ENCODE measurements at places on chromosomes 6 and 20.

- no peak for DNase-seq
These were observed 47.4 kb downstream of the PDE10A start for GRCh38 chr6:165615636-165616035.

GRCh38 chr20:23034721-23035671 is at the start of gene SSTR4:
Gene SSTR4, plus strand, starts transcription at chr20:23035312. Its CDS starts 172 bp downstream, at chr20:23035484.
- DNase-seq: peak; percentile 63

GRCh38 chr6:71349976-71350615 is 61.5 kb downstream of the OGFRL1 start:
- DNase-seq: no peak

DNA sequence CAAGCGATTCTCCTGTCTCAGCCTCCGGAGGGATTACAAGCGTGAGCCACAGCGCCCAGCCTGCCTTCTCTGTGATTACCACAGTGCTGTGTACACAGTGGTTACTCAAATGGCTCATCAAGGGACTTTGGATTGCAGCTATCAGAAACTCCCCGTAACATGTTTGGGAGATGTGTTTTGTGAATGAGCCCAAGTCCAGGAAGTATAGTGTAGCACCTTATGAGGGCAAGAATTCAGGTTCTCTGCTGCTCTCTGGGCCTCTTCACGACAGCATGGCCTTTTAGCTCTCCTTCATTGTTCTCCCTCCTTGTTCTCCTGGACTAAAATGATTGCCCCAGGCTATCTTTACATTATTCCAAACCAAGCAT is 34.1 kb upstream of the RPL7L1 start:
- no peak for DNase-seq

GRCh38 chr6:52307900-52308372 is 23.4 kb upstream of the MCM3 start:
- no peak for DNase-seq

- peak; percentile 83 for DNase-seq
These were observed at the start of gene TTBK1 for GRCh38 chr6:43242908-43243663. Gene TTBK1, plus strand, starts transcription at chr6:43243481. Its CDS starts 3,180 bp downstream, at chr6:43246661.

DNA sequence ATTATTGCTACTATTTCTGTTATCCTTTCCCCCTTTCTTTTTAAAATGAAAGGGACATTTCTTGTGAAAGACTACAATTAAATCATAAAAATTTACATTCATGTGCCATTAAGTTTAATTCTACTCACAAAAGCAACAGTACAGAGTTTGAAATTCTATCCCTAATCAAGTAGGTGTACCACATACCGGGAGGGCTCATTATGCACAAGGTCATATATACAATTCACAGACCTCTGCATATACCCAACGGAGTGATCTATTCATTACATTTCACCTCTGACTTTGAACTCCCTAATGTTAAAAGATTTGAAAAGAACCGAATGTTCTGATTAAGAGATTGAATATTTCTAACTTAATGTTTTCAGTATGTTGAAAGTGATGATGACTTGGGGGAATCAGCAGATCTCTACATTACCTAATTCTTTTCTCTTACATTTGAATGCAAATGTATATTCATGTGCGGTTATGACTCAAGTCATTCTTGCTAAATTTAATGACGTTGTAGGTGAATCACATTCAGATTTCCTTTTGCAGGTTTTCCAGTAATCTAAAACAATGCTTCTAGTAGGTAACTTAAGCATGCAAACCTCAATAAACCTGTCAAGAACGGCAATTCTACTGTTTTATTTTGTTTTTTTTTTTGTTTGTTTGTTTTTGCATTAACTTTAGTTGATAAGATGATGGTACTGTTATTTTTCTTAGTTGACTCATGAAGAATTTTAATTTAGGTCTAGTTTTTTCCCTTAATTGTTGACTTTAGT is 7.3 kb downstream of the EYA4 start:
- no peak for DNase-seq

DNA sequence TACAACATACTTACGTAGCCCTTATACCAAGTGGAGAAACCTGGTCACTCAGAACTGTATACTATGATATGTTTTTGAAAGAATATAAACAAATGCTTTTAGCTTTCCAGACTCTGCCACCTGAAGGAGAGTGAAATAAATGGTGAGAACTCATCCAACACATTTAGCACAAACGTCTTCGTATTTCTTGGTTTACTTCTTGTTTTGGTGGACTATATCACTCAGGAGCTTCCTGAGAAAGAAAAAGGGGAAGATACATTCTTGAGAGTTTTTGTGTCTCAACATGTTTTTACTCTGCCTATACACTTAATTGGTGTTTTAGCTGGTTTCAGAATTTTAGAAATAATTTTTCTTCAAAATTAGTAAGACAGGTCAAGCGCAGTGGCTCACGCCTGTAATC is 19.4 kb upstream of the CTAGE9 start:
- no peak for DNase-seq

DNA sequence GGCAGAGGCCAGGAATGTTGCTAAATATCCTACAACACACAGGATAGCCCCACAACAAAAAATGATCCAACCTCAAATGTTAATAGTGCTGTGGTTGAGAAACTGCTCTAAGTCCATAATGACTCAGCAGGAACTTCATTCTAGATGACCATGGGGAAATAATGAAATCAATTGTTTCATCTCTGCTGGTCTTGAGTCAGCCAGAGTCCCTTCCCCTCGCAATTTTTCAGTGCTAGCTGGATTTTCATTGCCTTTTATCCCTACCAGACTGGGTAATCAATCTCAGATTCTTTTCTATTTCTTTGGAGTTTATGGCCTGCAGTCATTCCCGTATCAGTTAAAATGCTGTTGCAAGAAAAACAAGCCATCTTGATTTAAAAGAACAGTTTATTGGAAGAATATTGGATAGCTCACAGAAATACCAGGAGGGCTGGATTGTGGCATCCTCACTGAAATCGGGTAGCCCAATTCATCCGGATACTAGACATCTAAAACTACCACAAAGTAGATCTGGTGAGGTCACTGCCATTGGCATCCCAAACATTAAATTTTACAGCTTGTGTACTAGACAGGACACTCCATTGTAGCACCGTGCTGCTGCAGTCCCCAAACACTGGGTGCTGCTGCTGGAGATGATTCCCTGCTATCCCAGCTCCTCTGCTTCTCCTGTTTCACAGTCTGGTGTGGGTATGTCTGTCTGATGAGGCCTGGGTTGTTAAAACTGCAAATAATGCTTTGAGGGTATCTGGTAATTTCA is 30.3 kb upstream of the POPDC3 start:
- DNase-seq: no peak

GRCh38 chr20:3658716-3659491 is 4.3 kb downstream of the GFRA4 start:
- no peak for DNase-seq

GRCh38 chr6:166591026-166591425 is 4.5 kb upstream of the RAMACL start:
- no peak for DNase-seq

- no peak for DNase-seq
These were observed 2.9 kb downstream of the SLC35B2 start for GRCh38 chr6:44254191-44255104.

- DNase-seq: no peak
These were observed 50.0 kb downstream of the TAF4 start for GRCh38 chr20:62015540-62016288.

GRCh38 chr6:151452750-151453427 is 963 bp upstream of the RMND1 start:
- no peak for DNase-seq

GRCh38 chr6:45470131-45470738 is 92.5 kb upstream of the SUPT3H start:
- no peak for DNase-seq

GRCh38 chr20:32209850-32210605 is 2.3 kb downstream of the POFUT1 start:
- no peak for DNase-seq

GRCh38 chr6:56101141-56101553 is 146.2 kb downstream of the COL21A1 start:
- DNase-seq: no peak

- DNase-seq: no peak
These were observed 38.9 kb downstream of the RPP40 start for GRCh38 chr6:4964675-4965561.

- DNase-seq: no peak
These were observed 3.1 kb downstream of the STK4 start for GRCh38 chr20:44969300-44969894.

GRCh38 chr6:19911223-19911622 is 74.1 kb downstream of the ID4 start:
- DNase-seq: no peak

GRCh38 chr6:45584127-45584526 is 206.4 kb upstream of the SUPT3H start:
- no peak for DNase-seq

DNA sequence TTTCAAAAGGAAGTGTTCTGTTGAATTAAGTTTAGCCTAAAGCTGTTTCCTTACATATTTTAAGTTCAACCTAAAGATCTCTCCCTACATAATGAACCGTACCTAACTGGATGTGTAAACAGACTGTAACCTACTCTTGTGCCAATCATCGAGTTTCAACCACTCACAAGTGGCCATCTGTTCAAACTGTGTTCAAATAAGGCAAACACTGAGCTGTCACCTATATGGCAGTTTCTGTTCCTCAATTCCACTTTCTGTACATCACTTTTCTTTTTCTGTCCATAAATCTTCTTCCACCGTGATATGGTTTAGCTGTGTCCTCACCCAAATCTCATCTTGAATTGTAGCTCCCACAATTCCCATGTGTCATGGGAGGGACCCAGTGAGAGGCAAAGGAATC is 428.6 kb downstream of the HACE1 start:
- DNase-seq: no peak

DNA sequence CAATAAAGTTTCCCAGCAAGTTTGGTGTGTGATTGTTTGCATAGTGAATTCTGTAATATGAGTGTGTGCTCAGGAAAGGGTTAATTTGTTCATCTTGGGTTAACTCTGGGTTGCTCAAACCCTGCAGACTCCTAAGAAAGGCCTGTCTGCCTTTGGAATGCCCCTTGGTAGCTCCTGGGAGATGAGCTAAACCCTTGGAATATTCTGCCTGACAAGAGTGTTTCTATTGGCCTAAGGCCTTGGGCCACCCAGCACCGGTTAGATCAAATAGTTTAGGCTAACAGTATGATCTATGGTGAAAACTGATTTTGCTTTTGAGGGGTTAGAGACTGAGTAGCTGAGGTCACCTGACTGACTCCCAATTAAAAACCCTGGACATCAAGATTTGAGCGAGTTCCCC is 248.3 kb downstream of the GRM1 start:
- DNase-seq: no peak

GRCh38 chr6:132495604-132496079 is 17.3 kb downstream of the STX7 start:
- no peak for DNase-seq

DNA sequence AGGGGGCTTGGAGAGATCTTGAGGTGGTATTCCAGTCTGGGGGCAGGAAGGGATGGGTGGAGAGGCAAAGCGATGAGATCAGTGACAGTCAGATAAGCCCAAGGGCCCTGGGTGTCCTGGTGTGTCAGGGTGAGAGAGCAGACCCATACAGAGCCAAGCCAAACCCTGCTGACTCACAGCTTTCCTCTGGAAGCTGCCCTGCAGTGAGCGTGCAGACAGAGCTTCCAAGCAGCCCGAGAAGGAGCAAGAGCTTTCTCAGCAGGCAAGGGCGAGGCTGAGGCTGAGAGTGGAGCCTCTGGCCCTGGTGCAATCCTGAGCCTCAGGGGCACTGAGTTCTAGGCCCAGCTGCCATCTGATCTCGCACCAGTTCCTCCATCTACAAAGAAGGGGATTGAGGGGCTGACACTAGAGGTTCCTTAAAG is 91.1 kb upstream of the HIVEP1 start:
- no peak for DNase-seq

DNA sequence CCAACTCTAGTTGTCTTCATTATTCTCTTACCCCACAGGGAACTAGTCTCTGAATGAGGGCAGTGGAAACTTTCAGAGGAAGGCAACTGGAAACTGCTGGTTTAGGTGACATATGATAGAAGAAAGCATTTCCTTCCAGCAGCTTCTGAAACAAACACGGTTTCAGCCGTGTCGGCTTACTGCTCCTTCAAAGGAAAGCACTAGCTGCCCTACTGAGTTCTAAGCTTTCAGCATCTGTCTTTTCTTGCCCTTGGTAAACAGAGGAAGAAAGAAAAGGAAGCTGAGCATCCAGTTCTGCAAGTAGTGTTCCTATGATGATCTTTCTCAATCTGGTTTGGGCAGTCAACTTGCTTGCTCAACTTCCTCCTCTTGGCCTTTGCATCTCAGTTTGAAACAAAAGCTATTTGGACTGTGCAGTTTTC is 117.5 kb upstream of the CEP85L start:
- DNase-seq: no peak

DNA sequence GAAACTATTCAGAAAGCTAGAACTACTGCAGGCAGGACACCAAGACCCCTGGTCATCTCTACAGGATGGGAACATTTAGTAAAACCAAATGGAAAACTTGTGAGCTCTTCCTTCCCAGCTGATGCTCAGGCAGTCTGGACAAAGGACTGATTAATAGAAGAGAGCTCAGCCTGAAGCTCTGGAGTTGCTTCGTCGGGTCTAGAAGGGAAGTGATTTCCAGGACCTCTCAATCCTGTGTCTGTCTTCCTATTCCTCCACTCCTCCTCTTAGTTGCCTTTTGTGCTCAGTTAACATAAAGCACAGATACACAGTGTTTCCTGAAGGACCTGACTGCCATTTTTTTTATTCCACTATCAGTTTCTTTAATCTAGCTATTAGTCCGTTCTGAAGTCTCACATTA is 54.2 kb downstream of the SLC35F1 start:
- DNase-seq: no peak

DNA sequence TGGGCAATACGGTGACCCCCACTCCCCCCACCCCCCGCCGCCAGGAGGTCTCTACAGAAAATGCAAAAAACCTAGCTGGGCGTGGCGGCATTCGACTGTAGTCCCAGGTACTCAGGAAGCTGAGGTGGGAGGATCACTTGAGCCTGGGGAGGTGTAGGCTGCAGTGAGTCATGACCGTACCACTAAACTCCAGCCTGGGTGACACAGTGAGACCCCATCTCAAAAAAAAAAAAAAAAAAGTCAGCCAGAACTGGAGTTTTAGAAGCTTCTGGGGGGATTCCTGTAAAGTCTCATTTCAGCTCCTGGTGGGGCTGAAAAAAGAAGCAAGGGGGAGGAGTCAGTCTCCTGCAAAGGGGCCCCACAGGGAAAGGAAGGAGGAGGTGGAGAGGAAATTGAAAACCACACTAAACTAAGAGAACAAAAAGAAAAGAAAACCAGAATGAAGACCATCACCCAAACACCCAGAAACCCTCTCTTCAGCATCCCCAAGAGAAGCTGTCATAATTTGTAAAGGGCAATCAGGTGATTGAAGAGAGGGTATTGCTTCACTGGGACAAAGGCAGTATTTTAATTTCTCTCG is 50.4 kb downstream of the NOL4L start:
- DNase-seq: no peak

DNA sequence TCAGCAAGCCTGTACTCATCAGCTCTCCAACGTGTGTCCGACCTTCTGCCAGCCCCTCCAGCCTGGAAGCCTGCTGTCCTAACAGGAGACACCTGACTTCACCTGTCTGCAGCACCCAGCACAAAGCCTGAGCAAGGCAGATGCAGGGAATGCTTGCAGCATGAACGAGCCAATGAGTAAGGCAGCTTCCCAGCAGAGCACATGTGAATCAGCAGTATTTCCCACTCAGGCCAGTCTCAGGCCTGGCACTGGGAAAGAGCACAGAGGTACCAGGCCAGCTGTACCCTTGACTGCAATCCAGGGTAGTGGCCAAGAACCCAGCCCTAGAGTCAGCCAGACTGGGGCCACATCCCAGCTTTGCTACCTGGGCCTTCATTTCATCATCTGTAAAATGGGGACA is 120.8 kb downstream of the MAFB start:
- no peak for DNase-seq

All from H1 (cell line).